ENCODE measurements at places on chromosomes 16 and 17. TPM values are rescaled to one million over a fixed set of nuclear protein-coding genes. Genes with fewer than 3 reads are reported as not detected.

Gene TEX14
- 0.31 TPM for total RNA-seq

Gene ABCC12
- not detected for total RNA-seq

Gene TTLL6
- total RNA-seq = not detected

Gene GAS7
- 38.4 TPM for total RNA-seq

Gene GALK1
- 8.8 TPM for total RNA-seq

Gene CBFA2T3
- 1.3 TPM for total RNA-seq

Gene NME4
- total RNA-seq = 15.0 TPM

Gene ITGAD
- under 0.01 TPM for total RNA-seq

Gene C17orf107
- total RNA-seq = 26.4 TPM

Gene MYH2
- total RNA-seq = not detected

Gene ABCC3
- 18.1 TPM for total RNA-seq

Gene HEATR9
- total RNA-seq = 0.63 TPM

Gene HSD11B2
- not detected for total RNA-seq

Gene COX6A2
- not detected for total RNA-seq

Gene EPX
- under 0.01 TPM for total RNA-seq

Gene POLDIP2
- 26.6 TPM for total RNA-seq

Gene MRC2
- 1.7 TPM for total RNA-seq

Gene CLEC3A
- total RNA-seq = not detected

Gene LPCAT2
- total RNA-seq = 13.0 TPM

Gene TRIM47
- total RNA-seq = 0.63 TPM

Gene SPNS2
- 0.10 TPM for total RNA-seq

Gene CLCN7
- 58.2 TPM for total RNA-seq

Gene TBC1D28
- not detected for total RNA-seq

Gene MFSD6L
- 0.10 TPM for total RNA-seq

Gene CCT6B
- total RNA-seq = 2.8 TPM

Gene RNFT1
- 29.6 TPM for total RNA-seq

Gene EZH1
- total RNA-seq = 80.9 TPM

Gene SHISA9
- not detected for total RNA-seq

Gene TRIM25
- 33.4 TPM for total RNA-seq

Gene IRX5
- 0.21 TPM for total RNA-seq

Data from mononuclear cell (primary cell).